ENCODE measurements at places on chromosomes 1 and 21. TPM values are rescaled to one million over a fixed set of nuclear protein-coding genes. Genes with fewer than 3 reads are reported as not detected.

FAM151A gene
- 0.94 TPM for total RNA-seq

TMPRSS15 gene
- total RNA-seq, result 0.16 TPM

ZMYND12 gene
- 31.3 TPM for total RNA-seq

SPRR3 gene
- total RNA-seq, result not detected

S100A8 gene
- 1.3 TPM for total RNA-seq

CD247 gene
- total RNA-seq, result 0.47 TPM

GRCh38 chr21:41665766-41666595, 100.9 kb downstream of the RIPK4 start:
- DNase-seq, result no peak

DNA sequence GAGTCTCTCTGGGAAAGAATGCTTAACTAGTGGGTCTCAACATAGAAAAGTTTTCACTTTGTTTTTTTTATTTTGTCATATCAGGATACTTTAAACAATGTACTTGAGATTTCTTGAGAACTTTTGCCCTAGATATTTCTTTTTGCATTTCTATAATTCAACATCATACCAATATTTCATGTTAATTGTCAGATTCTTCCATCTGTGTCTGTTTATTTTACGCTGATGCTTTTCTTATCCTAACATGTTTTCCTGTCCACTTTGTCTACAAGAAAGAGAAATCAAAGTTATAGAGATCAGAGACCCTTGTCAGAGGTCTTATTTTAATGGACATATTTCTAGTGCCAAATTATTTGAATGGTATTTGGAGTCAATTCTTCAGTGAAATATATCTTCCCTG, 95.5 kb upstream of the B3GALT2 start:
- no peak for DNase-seq

- peak; percentile 84 for DNase-seq
Observed at GRCh38 chr1:2231532-2232254, 3.6 kb downstream of the SKI start.

- no peak for DNase-seq
Observed at GRCh38 chr1:219076326-219076937, 97.2 kb upstream of the LYPLAL1 start.

DNA sequence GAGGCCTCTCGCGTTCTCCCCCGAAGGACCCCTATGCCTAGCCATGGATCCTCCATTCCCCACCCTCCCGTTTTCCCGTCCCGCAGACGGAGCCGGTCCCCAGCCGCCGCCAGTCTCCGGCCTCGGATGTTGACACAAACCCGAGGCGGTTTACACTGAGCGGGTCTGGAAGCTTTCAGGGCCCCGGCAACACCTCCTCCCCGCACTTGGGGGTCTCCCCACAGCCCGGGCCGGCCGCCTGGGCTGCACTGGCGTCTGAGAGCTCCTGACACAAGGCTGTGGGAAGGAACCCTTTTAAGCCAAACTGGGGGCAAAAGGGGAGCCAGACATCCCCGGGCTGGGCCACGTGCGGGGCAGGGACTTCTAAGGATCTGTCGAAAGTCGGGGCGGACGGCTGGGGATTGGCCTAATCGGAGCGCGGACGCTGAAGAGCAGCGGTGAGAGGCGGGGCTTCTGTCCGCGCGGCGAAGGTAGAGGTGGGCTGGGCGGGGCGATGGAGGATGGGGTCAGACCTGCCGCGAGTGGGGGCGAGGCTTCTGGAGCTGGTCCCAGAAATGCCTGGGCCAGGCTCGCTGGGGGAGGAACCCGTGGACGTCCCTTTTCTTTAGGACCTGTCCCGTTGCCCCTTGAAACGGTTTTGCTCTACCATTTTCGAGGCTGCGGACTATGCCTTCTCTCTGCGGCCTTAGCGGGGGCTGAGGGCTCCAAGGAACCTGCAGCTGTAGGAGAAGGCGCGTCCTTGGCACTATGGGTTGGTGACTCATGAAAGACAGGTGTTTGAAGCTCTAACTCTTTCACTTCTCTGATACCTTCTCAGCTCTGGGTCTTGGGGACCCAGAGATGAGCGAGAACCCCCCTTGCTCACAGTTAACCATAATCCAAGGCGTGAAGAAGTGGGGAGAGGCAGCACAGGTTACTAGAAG, 1.2 kb upstream of the HPCAL4 start:
- peak; percentile 72 for DNase-seq

GRCh38 chr1:160282807-160283206, 2.1 kb downstream of the PEX19 start:
- DNase-seq, result no peak

GRCh38 chr1:6343506-6344405, 49.8 kb downstream of the ACOT7 start:
- DNase-seq, result peak; percentile 85

DNA sequence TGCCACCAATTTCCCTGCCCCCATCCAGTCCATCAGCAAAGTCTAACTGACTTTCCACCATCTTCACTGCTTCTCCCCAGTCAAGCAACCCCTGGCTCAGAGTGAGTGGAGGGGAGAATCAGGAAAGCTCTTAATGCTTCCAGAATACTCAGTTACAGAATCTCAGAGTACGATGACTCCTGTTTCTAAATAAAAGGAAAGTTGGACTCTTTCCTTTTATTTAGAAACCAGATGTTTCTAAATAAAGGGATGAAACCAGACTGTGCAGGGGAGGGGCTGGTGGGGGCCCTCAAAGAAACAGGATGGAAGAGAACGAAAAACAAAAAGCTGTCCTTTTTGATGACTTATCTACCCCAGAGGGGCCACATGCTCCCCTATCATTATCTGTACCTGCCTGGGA, 85.2 kb upstream of the PPM1J start:
- DNase-seq, result no peak

- no peak for DNase-seq
Observed at GRCh38 chr1:59291561-59291960, 5.3 kb upstream of the FGGY start.

GRCh38 chr1:66758241-66758755, 6.0 kb downstream of the DYNLT5 start:
- no peak for DNase-seq
